ENCODE measurements at places on chromosomes 13 and 19. TPM values are rescaled to one million over a fixed set of nuclear protein-coding genes. Genes with fewer than 3 reads are reported as not detected.

DNA sequence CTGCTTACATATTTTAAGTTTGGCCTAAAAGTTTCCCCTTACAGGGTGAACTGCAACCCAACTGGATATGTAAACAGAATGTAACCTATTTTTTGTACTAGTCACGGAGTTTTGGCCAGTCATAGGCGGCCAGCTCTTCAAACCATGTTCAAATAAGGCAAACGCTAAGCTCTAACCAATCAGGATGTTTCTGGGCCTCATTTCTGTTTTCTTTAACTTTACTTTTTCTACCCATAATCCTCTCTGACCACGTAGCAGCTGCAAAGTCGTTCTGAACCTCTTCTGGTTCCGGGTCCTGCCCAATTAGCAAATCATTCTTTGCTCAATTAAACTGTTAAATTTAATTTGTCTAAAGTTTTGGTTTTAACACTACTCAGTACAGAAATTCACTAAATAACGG is 8.2 kb upstream of the ZMYM2 start:
- no peak for DNase-seq

- DNase-seq, result no peak
These were observed 5.7 kb upstream of the JUND start for GRCh38 chr19:18286973-18287635.

DNA sequence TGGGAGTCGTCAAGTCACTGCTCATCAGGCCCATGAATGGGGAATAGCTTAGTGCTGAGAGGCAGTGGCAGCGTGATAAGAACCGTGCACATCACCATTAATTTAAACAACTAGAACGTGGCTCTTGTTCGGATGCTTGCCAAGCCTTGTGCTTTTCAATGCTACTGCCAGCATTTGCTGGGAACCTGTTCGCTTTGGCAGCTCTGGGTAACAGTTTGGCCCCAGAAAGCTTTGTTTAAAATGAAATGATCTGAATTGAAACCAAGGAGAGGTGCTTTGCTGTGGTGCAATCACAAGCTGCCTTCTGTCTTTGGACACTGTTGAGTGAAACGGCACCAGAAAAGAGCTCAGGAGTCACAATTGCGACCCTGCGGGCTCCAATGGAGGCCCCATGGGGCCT is 53.5 kb upstream of the OLFM4 start:
- no peak for DNase-seq

- DNase-seq, result no peak
These were observed 105.3 kb upstream of the KLF5 start for GRCh38 chr13:72953391-72953965.

DNA sequence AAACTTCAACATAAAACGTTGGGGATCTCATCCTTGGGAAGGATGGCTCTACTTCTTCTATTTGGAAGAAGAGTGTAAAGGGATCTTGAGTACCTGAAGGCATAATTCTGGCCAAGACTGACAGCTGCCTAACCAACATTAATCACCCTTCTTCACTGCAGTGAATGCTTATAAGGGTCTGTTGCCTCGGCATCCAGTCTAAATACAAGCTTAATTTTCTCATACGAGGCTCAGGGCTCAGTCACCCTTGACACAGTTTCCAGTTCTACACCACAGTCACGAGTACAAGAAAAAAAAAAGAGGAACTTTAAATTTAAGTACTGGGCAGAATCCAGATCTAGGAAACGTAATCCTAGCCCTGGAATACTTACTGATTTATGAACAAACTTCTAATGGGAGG is 9.0 kb downstream of the FPR3 start:
- no peak for DNase-seq

- DNase-seq, result no peak
These were observed 30.5 kb upstream of the TPTE2 start for GRCh38 chr13:19591864-19592263.

KLF16 gene
- 4.4 TPM for total RNA-seq

DNA sequence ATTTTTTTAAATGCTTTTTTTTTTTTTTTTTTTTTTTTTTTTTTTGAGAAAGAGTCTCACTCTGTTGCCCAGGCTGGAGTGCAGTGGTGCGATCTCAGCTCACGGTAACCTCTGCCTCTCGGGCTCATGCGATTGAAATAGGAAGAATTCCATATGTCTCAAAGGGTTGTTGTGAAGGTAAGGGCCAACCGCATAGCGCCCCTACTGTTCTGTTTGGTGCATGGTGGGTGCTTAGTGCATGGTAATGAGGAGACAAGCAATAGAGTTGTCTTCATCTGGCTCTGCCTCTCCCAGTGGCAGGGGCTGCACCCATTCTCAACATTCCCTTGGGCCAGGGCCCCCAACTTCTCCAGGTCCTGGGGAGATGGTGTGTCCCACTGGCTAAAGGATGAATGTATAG is 68.7 kb downstream of the RASL11A start:
- DNase-seq, result no peak

ZIC2 gene
- 0.08 TPM for total RNA-seq

GRCh38 chr13:108087810-108088209 is 127.5 kb downstream of the LIG4 start:
- no peak for DNase-seq

GRCh38 chr13:75312884-75313520 is 169.0 kb downstream of the TBC1D4 start:
- no peak for DNase-seq

GRCh38 chr13:25153736-25154135 is 18.4 kb downstream of the AMER2 start:
- no peak for DNase-seq

KIRREL2 gene
- total RNA-seq, result 0.51 TPM

GRCh38 chr13:72437458-72437857 is 290.0 kb downstream of the MZT1 start:
- no peak for DNase-seq

DNA sequence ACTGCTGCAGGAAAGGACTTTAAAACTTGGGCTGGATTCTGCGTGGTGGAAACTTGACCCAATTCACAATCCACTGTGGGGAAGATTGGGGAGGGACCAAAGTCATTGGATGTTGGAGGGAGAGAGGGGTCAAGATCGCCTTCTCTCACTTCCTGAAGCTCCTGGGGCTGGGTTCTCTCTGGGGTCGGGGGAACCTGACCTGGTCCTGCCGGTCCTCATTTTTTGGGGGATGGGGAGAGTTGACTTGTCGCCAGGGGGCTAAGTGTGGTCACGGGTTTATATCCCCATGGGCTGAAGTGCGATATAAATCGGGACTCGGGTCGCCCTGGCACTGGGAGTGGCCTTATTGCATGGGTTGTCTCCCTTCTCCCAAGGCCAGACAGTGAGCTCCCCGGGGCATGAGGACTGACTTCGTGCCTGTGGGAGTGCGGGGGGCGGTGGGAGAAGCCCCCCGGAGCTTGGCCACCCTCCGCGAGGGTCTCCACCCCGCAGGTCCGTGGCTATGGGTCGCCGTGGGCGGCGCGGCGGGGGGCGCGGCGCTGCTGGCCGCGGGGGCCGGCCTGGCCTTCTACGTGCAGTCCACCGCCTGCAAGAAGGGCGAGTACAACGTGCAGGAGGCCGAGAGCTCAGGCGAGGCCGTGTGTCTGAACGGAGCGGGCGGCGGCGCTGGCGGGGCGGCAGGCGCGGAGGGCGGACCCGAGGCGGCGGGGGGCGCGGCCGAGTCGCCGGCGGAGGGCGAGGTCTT is 6.3 kb downstream of the ICAM5 start:
- no peak for DNase-seq

ZIC5 gene
- not detected for total RNA-seq

DNA sequence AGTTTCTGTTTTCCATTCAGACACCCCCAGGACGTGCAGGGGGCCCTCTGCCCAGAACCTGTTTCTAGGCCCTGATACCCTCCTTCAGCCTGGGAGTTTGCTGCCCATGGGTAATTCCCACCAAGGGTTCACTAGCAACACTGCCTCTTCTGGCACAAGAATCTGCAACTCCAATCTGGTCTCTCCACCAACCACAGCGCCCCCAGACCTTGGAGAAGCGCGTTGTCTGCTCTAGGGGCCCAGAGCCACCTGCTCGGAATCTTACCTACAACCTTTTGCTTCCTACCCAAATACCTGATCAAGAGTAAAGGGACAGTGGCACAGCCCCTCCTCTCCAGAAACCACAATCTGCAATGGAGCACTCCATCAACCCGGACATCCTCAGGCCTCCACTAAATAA is 763 bp downstream of the ZNF180 start:
- no peak for DNase-seq

DNA sequence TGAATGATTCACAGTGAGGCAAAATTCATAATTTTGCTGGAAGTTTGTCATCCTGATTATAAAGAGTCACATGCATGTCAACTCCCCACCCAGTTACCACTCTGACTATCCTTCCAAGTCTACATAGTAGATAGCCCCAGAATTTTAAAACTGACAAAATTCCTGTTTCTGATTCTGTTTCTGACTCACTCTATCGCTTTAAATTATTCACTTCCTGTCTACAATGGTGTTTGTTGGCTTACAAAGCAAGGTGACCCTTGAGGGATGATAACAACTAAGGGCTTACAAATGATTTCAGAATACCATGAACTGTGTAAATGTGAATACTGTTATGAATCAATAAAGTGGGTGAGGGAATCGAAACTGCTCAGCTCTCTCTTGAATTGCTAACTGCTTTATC is 98.7 kb upstream of the KL start:
- no peak for DNase-seq
